ENCODE measurements at places on chromosomes 1 and 21.

- DNase-seq = no peak
These were observed 15.4 kb upstream of the RBM34 start for GRCh38 chr1:235176486-235176885.

DNA sequence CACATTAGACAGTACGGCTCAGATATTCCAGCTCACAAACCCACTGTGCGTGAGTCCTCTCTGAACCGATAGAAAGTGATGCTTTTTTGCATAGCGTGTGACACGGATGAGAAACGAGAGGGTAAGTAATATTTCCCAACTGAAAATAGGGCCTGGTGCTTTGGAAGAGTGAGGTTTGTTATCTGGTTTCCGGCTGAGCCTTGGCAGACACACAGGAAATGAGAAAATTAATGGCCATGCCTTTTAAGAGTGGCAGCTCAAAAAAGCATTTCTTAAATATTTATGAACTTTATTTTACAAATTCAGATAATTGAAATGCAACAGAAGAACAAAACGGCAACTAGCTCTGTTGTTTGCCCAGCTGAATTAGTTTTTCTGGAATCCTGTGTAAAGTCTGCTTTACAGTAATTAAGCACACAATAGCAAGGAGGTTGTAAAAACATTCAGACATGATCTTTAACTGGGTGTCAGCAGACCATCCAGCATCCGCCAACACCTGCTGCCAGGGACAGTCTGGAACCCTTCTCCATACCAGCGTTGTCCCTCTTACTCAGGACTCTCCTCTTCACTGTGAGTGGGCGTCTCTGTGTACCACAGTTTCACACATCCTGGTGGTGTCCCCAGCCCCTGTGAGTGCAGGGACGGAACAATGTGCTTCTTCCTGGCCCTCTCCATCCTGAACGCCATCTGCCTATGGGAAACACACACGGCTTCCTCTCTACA lies 155.4 kb downstream of the PGBD5 start:
- no peak for DNase-seq

DNA sequence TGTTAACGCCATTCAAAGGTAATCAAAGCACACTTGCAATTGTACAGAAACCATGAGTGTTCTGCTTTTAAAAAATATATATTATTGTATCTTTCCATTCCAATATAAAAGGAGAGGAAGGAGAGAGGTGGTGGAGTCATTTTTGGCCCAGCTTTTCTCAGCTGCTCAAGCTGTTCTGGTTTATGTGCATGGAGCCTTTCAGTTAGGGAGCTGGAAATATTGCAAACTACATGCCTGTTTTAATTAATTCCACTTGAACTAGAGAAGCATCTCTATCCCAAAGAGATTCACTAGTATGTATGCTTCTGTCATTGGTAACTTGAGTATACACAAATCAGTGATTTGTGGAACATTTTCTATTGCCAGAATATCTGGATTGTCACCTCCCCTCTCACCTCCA lies 28.5 kb upstream of the C1orf105 start:
- DNase-seq = peak; percentile 34

GRCh38 chr1:185438936-185439335 lies 121.9 kb upstream of the IVNS1ABP start:
- DNase-seq = peak; percentile 36

DNA sequence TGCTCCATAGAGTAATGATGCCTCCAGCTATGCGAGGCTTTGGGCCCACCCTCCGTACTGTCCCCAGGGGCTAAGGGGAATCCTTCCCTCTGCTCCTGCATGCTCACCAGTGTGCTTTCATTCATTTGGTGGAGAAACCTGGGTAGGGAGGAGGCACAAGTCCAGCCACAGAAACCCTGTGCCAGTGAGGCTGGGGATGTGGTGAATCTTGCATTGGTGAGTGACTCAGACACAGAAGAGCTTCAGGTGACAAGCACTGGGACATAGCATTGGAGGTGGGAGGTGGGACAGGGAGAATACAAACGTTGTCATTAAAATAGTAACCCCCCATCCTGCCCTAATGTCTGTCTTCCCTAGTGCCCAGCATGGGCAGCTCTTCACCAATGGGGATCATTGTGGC lies 5.2 kb downstream of the FCGR2A start:
- no peak for DNase-seq

DNA sequence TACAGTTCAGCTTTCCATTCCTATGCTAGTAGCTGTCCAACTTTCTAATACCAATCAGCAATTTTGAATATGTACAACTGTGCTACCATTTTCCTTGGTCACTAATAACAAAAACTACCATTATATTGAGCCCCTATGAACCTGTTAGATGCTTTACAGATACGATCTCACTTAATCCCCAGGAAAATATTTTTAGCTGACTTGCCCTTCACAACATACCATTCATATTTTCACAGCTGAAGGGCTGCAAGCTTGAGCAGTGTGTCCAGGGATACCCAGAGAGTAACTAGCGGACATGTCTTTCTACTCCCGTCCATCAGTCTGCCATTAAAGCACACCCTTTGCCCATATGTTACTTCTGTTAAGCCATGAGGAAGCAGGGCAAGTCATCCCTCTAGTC lies 140.5 kb downstream of the SPATA46 start:
- DNase-seq = peak; percentile 11

- no peak for DNase-seq
These were observed 10.9 kb upstream of the PROX1 start for GRCh38 chr1:213976665-213977485.

- no peak for DNase-seq
These were observed 77.5 kb downstream of the DNTTIP2 start for GRCh38 chr1:93801471-93801870.

- no peak for DNase-seq
These were observed 1012.7 kb downstream of the ADGRL2 start for GRCh38 chr1:82813386-82813785.

GRCh38 chr21:41037936-41038335 lies 130.0 kb upstream of the BACE2 start:
- no peak for DNase-seq

- no peak for DNase-seq
These were observed 30.2 kb upstream of the SLC22A15 start for GRCh38 chr1:115946116-115946515.

- no peak for DNase-seq
These were observed 184.8 kb upstream of the VAMP3 start for GRCh38 chr1:7586031-7586941.

- no peak for DNase-seq
These were observed 11.1 kb downstream of the ADGRL2 start for GRCh38 chr1:81811757-81812371.

DNA sequence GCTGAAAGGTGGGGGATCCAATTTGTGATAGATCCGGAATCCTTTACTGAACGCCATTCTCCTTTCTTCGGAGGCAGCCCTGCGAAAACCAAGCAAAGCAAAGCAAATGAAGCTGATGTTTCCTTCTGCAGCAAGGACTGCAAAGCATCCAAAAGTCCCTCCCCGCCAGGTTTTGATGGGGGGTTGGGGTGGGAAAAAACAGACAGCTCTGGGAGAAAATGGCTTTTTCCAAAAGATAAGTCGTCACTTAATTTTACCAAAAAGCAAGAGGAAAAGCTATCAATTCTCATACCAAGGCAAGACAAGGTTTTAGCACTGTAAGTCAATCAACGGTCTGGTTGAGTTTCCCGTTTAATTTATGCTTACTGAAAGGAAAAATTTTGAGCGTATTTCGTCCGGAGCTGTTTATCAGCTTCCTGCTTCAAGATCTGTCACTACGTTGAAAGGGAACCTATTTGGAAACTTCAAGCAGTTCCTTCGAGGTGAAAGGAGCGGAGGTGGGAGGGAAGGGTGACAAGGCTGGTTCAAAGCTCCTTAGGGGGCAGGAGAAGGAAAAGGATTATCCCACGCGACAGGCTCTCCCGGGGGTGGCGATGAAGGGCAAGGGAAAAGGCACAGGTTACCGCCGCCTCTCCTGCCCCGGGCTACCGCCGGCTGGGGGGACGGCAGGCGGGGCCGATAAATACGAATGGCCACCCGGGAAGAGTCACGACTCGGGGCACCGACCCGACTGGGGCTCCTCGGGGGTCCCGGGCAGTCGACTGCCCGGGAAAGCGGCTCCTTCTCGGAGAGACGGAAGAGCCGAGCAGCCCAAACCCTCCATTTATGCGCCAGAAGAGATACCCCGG lies 750 bp downstream of the SYNJ1 start:
- no peak for DNase-seq

DNA sequence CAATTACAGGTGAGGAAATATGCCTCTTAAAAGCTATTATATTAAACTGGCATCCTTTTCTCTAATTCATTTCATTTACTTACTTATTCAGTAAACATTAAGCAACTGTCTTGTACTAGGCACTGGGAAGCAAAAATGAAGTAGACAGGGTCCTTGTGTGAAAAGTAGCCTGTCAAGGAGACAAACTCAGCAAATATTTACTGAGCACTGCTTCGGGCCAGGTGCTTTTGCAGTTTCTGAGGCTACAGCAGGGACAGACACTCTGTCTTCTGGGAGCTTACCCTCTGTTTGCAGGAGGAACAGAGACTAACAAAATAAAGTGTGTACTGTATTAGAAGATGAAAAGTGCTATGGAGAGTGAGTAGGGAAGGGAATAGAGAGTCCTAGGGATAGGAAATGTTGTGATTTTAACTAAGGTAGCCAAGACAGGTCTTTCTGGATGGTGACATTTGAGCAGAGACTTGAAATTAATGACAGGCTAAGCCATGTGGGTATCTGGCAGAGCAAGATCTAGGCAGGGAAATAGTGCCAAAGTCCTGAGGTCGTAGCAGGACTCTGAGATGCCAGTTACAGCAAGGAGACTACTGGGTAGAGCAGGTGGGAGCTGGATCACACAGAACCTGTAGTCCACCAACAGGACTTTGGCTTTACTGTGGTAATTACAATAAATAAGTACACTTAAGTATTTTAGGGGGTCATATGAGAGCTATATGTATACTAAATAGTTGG lies 133.0 kb downstream of the ITSN1 start:
- DNase-seq = no peak

DNA sequence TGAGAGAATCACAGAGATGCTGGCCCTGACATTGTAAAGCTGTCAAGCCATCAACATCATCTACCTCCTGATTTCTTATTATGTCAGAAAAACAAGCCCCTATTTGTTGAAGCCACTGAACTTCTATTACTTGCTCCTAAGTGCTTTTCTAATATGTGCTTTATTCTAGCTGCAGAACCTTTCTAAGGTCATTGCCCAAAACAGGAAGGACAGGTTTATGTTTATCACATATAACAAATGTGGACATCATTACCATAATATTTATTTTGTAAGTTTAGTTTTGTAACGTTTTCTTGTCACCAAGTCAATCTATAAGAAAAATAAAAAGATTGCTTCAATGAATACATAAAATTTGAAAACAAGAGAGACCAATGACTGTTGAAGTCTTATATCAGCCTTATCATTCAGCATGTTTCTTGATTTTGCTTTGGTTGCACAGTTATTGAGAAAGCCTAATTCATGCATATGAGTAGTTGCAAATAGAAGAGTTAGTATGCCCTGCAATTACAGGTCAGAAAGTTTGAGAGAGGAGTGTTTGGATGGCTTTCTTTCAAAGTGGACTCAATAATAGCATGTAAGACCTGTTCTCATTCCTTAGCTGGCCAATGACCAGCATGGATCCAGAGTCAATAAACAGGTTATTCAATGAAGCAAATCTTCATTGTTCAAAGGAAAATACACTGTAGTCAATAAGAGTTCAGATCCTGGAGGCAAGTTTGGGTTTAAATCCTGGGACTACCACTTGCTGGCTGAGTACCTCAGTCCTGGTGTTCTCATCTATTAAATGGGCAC lies 84.1 kb downstream of the MAB21L3 start:
- no peak for DNase-seq

DNA sequence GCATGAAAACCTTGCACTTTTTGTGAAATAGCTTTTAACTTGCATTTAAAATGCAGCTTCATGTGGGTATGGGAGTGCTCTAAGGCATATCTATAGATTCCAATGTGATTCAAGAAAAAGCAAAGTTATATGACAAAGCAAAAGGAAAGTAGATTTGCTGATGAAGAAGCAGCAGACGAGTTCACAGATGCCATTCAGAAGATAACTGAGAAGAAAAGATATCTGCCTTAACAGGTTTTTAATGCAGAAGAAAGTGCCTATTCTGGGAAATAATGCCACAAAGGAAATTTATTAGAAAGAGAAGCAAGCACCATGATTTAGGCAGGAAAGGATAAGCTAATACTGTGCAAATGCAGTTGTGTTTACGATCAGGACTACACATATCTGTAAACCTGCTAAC lies 68.1 kb downstream of the PHTF1 start:
- no peak for DNase-seq

- DNase-seq = peak; percentile 29
These were observed 132.2 kb downstream of the TLR5 start for GRCh38 chr1:223010582-223011504.

- peak; percentile 86 for DNase-seq
These were observed 143.8 kb downstream of the TGFB2 start for GRCh38 chr1:218488986-218489385.

DNA sequence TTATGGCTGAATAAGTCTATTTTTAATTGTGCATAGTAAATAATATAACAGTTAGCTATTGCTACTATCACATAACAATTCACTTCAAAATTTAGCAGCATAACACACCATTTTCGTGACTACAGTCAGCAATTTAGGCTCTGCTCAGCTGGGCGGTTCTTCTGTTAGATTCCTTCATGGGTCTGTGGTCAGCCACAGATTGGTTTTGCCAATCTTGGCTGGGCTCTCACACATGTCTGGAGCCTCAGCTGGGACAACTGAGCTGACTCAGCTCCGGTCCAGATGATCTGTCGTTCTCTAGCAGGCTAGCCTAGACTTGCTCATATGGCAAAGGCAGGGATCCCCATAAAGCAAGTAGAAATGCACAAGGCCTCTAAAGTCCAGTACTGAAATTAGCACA lies 15.1 kb upstream of the CDC42BPA start:
- DNase-seq = no peak

DNA sequence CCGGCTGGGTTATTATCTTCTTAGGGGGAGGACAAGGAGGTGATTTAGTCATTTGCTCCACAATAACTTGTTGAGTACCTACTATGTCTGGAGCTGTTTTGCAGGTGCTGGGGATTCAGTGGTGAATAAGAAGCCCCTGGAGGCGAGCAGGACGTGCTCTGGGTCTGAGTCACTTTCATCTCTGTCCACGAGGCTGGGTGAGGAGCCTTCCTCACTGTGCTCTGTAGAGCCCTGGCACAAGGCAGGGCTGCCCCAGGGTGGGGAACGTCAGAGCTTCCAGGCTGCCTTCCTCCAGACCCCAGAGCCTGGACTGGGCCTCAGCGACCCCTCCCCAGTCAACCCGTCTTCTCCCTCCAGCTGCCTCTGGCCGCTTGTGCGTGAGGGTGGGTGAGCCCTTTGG lies 2.5 kb upstream of the PADI6 start:
- peak; percentile 35 for DNase-seq

GRCh38 chr21:36060159-36060921 lies at the start of gene SETD4:
Gene SETD4, minus strand, starts transcription at chr21:36060526. Its CDS starts 1,638 bp downstream, at chr21:36058888.
- peak; percentile 93 for DNase-seq

All from fibroblast of upper back skin (primary cell).